ENCODE measurements at places on chromosomes 6 and 20. TPM values are rescaled to one million over a fixed set of nuclear protein-coding genes. Genes with fewer than 3 reads are reported as not detected.

The NPBWR2 gene
- not detected for total RNA-seq

The RCAN2 gene
- total RNA-seq, result 23.7 TPM

The AKAP12 gene
- 226 TPM for total RNA-seq

The SRMS gene
- total RNA-seq, result 0.48 TPM

The CPNE5 gene
- total RNA-seq, result 4.5 TPM

The BYSL gene
- total RNA-seq, result 8.7 TPM

The TCF19 gene
- 12.7 TPM for total RNA-seq

The SENP6 gene
- 347 TPM for total RNA-seq

The TNFRSF21 gene
- 22.8 TPM for total RNA-seq

The PHACTR2 gene
- 160 TPM for total RNA-seq

The FAM162B gene
- 12.0 TPM for total RNA-seq

The SPEF1 gene
- total RNA-seq, result not detected

The PLG gene
- not detected for total RNA-seq

The RAB44 gene
- total RNA-seq, result 0.26 TPM

The ANGPT4 gene
- total RNA-seq, result 0.21 TPM

The CCN6 gene
- total RNA-seq, result not detected

The MATN4 gene
- total RNA-seq, result 1.5 TPM

Data from urinary bladder (tissue), 4 donors.